ENCODE measurements at places on chromosomes 6 and 20. TPM values are rescaled to one million over a fixed set of nuclear protein-coding genes. Genes with fewer than 3 reads are reported as not detected.

DNA sequence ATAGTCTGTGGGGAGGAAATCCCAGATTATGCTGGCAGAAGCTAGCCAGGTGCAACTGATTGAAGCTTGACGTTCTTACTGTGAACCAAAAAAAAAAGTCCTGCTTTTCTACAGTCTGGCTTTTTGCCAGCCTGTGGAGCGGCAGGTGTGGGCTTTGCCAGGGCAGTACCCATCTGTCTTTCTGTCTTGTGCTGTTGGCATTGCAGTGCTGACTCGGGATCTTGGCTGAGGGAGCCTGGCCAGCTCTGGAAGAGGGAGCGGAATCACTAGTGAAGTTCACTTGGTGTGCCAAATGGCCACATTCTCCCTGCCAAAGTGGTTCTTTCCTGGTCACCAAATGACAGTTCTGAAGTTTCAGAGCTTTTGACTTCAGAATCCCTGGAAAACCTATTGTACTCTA lies 5.0 kb downstream of the KIF3B start:
- no peak for DNase-seq

DNA sequence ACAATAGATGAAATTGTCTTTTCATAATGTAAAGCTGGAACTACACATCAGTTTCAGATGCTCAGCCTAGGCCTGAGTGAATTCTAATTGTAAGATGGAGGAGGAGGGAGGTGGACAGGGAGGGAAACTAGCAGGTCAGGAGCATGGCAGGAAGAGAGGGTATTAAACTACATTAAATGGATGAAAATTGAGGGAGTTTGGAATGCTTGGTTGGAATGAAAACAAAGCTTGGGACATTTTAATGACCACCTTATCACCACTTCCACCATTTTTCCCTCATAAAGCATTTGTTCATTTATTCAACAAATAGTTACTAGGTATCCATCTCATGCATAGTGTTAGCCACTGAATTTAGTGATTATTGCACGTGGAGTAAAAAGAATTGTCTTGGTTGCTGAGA lies 65.0 kb downstream of the KIZ start:
- DNase-seq: no peak

Gene PI3
- 1.8 TPM for total RNA-seq

DNA sequence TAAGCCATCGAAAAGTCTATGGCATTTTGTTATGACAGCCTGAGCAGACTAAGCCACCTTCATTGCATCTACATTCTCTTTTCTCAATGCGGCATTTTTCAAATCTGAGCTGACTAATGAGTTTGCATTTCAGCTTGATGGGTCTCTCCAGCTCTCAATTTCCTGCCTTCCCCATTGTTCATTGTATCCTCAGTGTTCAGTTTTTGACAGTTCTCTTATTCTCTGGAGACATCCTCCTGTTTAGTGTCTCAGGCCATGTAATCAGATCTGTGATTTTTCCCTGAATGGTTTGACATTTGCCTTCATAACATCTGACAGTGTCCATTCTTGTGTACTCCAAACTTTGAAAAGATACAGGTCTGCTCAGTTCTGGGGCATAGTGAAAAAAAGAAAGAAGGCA lies 27.9 kb upstream of the MCM3 start:
- DNase-seq: no peak

- peak; percentile 34 for DNase-seq
These were observed 77.6 kb downstream of the ZMYND8 start for GRCh38 chr20:47278907-47279348.

GRCh38 chr6:42193491-42193894 lies 1.3 kb downstream of the GUCA1B start:
- DNase-seq: no peak

GRCh38 chr6:13407709-13408695 lies 79.4 kb downstream of the GFOD1 start:
- peak; percentile 65 for DNase-seq

Gene AIG1
- total RNA-seq: 22.6 TPM

Gene SSTR4
- total RNA-seq: not detected

Gene GSTA3
- total RNA-seq: not detected

DNA sequence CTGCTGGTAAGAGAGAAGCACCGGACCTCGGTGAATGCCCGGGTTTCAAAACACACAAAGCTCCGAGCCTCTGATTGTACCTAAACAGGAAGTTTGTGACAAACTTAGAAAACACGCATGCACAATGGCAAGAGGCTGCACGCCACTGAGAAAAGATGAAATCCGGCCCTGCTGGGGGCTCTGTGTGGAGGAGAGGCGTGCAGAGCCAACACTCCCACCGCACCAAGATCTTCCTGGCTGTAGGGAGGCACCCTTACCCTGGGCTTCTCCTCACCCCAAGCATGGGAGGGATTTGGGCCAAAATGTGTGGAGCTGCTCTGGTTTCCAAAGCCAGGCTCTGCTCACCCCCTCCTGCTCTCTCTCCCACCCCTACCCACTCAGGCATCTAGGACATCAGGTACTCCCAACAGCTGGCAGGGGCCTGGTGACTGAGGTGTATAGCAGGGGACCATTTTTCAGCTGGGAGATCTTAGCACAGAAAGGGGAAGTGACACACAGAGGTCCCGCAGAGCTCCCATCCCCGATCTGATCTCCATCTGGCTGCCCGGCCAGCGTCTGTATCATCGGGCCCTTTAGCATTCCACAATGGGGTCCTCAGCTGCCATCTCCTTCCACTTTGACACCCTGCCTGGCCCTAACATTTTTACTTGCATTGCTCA lies 84.2 kb downstream of the TRERF1 start:
- no peak for DNase-seq

GRCh38 chr20:12829170-12829569 lies 179.6 kb upstream of the SPTLC3 start:
- no peak for DNase-seq

- DNase-seq: no peak
These were observed 148.7 kb upstream of the CARMIL1 start for GRCh38 chr6:25130518-25130917.

- no peak for DNase-seq
These were observed 209.0 kb downstream of the TTLL2 start for GRCh38 chr6:167533851-167534250.

DNA sequence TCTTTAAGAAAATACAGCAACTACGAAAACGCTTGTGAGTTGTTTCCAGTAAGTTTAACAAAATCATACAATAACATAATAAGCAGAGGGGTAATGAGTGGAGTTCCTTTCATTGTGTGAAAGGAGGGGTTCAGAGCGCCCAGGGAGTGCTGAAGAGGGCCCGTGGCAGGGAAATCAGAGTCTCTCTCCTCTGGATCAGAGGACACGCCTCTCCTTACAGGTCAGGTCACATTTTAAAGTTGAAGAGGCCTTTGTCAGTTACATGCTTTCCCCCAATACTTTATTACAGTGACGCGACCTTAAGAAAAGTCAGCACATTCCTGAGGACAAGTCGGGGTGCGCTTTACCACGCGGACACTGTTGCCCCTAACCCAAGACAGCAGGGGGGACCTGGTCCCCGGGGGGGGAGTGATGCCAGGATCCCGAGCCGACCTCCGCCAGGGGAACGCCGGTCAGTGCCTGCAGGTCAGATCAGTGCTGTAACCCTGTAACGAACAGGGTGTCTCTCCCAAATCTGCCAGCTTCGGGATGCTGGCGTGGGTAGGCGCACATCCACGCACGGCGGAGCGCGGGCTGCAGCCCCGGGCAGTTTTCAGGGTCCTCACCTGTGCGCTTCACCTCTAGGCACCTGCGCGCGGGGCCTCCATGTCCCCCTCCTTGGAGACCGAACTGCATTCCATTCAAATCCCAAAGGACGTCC lies 848 bp downstream of the DACT2 start:
- DNase-seq: no peak

- DNase-seq: no peak
These were observed 285.2 kb downstream of the FOXC1 start for GRCh38 chr6:1894954-1895353.

DNA sequence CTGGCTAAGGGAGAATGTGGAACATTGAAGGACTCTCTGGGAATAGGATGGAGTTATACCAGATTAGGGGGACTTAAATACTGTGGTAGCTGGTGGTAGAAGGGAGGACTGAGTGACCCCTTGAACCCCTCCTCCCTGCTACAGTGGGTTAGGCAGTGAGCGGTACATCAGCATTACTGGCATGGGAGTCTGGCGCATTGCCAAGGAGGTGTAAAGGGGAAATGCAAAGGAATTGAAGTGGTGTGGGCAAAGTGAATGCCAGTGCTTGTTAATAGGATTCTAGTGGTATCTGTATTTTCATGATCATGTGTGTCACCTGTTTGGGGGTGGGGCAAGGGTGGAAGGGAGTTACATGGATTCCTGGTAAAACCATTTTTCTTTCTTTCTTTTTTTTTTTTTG lies 60.1 kb downstream of the GFRA4 start:
- no peak for DNase-seq

DNA sequence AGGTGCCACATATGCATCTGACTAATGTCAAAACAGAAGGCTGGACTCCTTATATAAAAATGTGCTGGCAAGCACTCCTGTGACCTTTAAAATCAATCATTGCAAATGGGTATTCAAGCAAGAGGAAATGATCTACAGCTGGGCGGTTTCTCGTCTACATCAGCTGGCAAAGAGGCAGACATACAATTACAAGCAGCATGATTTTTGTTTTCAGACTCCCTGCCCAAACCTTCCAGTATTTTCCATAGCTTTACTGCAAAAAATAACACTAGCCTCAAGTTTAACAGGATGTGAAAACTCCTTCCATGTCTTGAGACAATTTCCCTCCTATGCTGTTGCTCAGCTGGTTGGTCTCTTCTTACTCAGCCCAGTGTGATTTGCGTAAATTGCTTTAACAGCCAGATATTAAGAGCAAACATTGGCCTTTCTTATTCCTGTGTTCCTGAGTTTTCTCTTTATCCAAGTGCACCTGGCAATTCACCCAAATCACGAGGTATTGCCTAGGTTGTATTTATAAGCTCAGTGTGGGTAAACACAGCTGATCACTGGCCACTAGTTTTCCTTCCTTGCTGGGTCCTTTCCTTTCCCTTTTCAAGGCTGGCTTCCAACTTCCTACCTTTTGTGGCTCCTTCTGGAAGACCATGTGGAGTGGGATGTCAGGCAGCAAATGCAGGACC lies 130.4 kb downstream of the MOXD1 start:
- DNase-seq: no peak

- no peak for DNase-seq
These were observed 1.7 kb downstream of the POPDC3 start for GRCh38 chr6:105178110-105178509.

Gene PKIB
- total RNA-seq: 2.2 TPM

- no peak for DNase-seq
These were observed 566.6 kb upstream of the CITED2 start for GRCh38 chr6:139940741-139941729.

Gene OPRM1
- total RNA-seq: not detected

GRCh38 chr20:62539198-62540045 lies 63.6 kb upstream of the GATA5 start:
- DNase-seq: no peak

DNA sequence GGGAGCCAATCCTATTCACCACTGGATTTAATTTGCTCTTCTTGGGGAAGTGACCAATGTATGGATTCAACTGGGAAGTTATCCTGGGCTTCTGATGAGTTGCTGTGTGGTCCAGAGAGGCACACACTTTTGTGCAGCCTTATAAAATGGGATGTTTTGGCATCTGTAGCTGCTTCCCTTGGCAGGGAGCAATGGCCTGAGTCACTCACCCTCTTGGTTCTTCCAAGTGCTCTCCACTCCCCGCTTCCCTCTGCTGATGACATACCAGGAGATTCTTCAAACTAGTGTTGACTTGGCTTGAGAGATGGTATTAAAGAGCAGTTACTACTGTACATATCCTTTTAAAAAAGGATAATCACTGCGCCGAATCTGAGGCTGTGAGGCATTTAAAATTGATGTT lies 105.8 kb downstream of the JARID2 start:
- peak; percentile 66 for DNase-seq

Gene ASIP
- total RNA-seq: 3.0 TPM

DNA sequence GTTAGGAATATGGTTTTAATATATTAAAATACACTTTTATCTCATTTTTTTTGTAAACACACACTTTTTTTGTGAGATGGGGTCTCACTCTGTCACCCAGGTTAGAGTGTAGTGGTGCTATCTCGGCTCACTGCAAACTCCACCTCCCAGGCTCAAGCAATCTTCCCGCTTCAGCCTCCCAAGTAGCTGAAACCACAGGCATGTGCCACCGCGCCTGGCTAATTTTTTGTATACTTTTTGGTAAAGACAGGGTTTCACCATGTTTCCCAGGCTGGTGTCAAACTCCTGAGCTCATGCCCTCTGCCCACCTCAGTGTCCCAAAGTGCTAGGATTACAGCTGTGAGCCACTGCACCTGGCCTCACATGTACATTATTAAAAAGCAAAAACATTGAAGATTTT lies 10.8 kb downstream of the IPCEF1 start:
- no peak for DNase-seq

Gene SLC22A3
- 189 TPM for total RNA-seq

Gene CLPSL1
- not detected for total RNA-seq

DNA sequence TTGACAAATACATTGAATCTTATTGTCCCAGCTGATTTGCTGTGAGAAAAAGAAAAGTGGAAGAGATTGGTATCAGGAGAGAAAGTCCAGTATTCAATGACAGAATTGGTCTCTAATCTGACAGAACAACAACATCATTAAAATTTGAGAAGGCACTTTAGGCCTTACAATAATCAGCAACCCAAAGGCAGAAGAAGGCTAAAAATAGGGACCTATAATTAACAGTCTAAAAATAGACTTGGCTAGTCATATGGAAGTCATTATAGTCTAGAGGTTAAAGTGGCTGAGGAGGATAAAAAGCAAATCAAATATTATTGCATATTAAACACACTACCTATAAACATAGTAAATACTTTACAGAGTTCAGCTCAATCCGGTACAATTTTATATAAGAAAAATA lies 393.6 kb upstream of the JAG1 start:
- DNase-seq: no peak

DNA sequence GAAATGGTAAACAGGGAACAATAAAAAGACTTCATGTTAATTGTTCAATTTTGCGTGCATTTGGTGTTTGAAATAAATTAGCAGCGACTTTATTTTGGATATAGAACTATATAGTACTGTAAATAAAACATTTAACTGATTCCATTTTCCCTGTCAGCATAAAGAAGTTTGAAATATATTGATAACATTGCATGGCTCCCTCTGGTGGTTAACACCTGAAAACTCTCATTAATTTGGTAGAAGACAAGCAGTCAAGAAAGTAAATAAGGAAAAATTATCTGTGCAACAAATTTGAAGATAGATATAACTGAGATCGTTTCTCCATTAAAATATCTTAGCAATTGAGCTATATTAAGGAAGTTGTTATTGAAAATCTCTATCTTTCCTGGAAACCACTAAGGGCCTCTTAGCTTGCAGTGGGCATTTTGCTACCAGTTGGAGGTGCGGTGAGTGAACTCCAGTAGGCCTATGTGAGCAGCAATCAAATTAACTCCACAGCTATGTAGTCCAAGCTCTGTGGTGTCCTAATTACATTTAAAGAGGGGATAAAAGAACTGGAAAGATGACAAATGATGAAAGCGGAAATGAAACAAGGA lies 435.7 kb upstream of the FKBP1C start:
- no peak for DNase-seq

DNA sequence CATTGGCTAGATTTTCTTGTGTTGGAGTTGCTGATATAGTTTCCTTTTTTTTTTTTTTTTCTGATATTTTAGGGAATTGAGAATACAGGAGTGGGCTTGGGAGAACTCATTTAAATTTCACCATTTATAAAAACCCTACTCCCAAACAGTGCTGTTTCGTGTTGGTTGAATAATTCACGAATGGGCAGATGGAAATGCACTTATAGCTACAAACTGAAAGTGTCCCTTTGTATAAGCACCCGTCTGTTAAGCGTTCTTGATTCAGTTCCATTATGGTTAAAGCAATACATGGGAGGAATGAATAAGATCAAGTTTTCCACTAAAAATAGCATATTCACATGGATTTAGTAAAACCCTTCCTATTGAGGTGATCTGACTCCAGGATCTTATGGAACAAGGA lies 122.2 kb upstream of the ARG1 start:
- no peak for DNase-seq

Measured in sciatic nerve (tissue), 2 donors.